Astrocyte of the cerebellum (primary cell): ENCODE measurements at places on chromosomes 12 and 14.

GRCh38 chr12:108576660-108577234 is 14.4 kb downstream of the ISCU start:
- DNase-seq, result peak; percentile 65

DNA sequence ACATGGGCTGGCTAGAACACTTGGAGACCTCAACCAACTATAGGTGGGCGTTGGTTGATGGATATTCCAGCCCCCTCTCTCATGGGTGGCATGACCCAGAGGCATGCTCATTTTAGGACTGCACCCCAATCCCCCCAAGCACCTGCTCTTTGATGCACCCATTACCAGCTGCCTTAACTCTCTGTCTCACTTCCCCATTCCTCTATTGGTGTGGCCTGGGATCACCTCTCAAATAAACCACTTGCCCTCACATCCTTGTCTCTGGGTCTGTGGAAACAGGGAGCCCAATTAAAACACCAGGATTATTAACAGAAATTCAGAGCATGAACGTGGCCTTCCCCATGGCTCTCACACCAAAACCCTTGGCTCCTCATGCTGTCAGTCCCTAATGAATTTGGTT is 202.3 kb upstream of the NOS1 start:
- no peak for DNase-seq

DNA sequence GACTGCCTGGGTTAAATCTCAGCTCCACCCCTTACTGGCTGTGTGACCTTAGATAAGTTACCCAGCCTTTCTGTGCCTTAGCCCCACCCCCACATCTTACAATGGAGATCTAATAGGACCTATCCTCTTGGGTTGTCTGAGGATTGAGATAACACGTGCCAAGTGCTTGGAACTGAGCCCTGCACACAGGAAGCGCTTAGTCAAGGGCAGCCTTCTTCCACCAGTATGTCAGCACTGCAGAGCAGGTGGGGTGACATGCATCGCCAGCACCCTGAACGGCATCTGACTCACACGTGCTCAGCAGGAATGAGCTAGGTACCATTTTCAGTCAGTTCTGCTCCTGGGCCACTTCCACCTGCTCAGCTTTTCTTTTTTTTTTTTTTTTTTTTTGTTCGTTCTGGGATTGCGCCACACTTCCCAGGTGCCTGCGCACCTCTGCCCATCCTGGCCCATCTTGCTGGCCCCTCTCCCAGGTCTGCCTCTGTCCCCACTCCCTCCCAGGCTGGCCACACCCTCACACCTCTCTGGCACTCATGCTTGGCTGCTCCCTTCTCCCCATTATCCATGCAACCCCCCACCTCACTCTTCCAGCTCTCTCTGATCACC is 19.6 kb downstream of the LGMN start:
- DNase-seq, result no peak

DNA sequence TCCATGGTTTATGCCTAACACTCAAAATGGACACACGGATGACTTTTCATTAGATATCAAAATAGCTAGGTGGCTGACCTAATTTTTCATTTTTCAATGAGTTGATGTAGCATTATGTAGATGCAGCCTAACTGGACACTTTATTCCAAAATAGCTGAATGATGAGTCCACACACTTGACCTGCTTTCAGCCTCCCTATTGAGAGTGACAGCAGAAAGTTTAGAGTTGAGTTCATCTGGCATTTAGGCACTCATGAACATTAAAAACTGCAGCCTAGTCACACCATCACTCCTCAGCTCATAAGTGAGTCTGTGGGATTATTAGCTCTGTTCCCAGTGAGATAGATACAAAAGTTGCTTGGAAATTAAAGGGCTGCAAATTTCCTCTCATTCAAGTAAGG is 307.3 kb upstream of the PRKD1 start:
- no peak for DNase-seq
